Activated T-helper 9 cell treated with anti-CD3 and anti-CD28 coated beads, Interleukin-2, amount 50 U/mL, for 16 hours (primary cell): ENCODE measurements at places on chromosomes 7 and 10.

DNA sequence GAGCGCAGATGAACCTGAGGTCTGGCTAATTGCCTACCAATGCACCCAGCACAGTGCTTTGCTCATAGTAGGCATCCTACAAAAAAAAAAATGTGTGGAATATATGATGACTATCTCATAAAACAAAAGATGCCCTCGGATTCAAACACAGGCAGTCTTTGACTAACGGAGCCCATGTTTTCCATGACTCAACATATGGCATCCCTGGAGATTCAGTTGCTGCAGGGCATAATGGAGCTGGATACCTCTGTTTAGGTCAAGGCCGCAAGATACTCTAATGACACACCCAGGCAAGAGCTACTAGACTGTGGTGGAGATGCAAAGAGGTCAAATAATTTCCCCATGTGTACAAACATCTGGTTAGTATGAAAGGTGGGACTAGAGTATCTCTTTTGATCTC, 16.3 kb downstream of the CUBN start:
- DNase-seq: no peak

DNA sequence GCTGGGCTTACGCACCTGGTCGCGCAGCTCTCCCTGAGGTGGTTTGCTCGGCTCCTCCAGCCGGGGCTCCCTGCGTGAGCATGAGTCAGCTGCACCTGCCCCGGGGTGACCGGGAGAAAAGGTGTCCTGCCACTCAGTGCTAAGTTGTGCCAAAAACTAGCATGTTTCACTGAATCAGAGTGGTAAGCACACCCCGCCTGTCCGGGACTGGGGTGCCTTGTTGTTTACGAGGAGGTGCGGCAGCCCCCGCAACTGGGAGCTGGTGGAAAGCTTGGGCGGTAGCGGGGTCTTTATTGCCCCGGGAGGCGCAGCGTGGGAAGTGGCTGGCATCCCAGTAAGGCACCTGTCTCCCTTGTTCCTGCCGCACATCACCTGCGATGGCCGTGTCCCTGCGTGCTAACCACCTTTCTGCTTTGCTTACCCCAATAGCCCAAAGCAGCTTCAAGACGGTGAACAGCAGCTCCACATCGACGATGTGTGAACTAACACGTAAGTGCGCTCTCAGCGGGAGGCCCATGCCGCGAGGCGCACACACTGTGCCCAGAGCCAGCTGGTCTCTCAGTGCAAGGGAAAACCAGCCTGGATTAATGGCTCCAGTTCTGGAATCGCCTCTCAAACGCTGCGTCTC, 506.6 kb upstream of the FOXK1 start:
- DNase-seq: no peak

DNA sequence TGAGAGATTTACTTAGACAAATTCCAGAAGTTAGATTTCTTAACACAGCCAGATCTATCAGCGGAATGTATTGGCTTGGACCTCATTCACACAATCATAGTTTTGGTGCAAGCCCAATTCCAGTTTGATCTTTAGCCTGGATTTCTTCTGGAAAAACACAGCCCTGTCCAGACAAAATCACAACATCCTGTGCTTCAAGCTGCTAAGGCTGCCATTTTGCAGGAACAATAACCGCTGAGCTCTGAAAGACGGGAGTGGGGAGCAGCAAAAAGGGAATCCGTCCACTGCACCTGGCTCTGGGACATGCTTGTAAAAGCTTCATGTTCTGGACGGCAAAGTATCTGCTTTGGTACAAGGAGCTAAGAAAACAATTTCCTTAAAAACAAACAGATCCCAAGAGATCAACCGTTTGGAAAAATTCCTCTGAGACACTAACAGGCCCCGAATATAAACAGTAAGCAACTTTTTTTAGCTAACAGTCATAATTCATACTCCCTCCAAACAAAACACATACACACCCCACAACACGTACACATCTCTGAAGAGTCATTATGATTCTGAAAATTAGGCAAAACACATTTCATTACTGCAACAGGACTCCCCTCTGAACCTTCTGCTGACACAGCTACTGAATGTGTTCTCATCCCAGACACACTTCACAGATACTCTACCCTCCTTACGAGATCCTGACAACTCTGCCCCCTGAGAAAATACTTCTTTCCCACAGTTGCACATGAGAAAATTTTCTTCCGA, 32.4 kb downstream of the ITIH5 start:
- DNase-seq: no peak

DNA sequence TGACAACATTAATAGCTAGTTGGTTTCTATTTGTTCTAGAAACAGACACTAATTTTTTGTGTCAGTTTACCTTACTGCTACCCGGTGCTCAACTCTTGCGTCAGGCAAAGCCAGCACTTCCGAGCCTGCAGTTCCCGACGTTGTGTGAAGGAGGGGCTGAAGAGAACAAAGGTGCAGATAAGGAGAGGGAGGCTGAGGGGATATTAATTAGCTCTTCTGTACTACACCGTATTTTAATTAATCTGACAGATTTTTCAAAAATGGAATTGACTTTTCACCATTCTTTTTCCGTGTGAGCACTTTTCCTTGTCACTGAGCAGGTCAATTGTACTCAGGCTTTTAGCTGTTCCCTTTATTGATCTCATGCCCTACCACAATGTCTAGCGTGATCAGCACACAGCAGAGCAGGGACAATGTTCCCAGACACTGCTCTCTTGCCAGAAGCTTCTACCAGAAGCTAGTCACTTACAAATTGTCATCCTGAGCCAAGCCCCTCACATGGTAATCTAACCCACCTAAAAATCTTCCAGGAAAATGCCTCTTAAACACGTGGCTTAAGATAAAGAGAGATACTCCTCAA, 650.5 kb upstream of the MKI67 start:
- DNase-seq: no peak

DNA sequence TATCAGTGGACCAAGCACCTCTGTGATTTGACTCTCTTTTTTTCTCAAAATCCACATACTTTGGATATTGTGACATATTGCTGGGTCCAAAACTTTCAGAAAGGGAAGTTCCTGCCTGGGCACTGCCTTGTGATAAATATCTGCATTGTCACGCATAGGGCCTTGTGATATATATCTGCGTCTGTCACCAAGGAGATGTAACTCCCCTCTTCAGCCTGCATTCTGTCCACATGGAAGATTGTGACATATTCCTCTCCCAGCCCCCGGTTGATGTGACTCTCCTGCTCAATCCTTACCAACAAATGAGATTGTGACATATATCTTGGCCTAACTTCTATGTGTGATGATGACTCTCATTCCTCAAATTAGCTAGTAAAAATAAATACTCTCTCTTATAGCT, 25.4 kb upstream of the ZNF107 start:
- no peak for DNase-seq

DNA sequence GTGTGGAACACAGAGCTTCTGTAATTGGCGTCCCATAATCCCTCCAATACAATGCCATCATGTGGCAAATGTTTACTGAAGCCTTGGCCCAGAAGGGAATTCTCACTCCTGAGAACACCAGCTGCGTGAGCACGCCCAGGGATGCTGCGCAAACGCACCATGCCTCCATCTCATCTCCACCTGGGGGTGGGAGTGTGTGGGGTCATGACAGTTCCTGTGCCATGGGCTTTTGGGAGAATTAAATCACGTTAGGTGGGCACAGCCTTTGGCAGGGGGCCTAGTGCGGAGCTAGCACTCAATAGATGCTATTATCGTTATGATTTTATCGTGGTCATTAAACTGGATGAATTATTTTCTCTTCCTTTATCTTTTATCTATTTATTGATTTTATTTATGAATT, 15.8 kb downstream of the WDFY4 start:
- no peak for DNase-seq

DNA sequence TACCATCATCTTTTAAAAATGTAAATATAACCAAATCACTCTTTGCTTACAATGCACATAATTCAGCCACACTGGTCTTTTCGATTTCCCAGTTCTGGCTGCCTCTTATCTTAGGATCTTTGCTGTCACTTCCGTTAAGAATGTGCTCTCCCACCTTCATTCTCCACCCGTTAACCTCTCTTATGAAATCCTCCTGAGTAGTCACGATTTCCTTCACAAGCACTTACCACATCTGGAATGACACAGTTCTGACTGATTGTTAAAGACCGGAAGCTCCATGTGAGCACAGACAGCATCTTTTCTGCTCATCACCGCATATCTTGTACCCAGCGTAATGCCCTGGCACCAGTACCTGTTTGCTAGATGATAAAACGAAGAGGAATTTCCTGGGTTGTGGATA, 84.3 kb downstream of the CUL2 start:
- no peak for DNase-seq

DNA sequence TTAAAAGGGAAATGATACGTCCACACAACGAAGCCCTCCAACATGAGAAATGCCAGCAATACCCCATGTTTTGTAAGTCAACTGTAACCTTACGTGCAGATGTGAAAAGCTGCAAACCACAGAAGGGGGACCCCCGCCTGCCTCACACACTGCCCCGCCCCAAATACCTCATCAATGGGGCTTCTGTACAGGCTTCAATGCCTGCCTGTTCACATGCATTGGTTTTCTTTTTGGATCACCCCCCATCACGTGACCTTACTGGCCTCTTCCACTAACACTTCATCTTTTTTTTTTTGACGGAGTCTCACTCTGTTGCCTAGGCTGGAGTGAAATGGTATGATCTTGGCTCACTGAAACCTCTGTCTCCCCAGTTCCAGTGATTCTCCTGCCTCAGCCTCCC, 224.0 kb downstream of the TNS3 start:
- no peak for DNase-seq

- no peak for DNase-seq
Measured at GRCh38 chr7:2099048-2099957, 133.4 kb downstream of the MAD1L1 start.

GRCh38 chr7:6157685-6158423, 114.6 kb downstream of the CYTH3 start:
- DNase-seq: no peak

- DNase-seq: no peak
Measured at GRCh38 chr7:55160539-55160938, 141.7 kb downstream of the EGFR start.

GRCh38 chr7:81159402-81159801, 240.6 kb upstream of the SEMA3C start:
- no peak for DNase-seq

- DNase-seq: no peak
Measured at GRCh38 chr10:71372882-71373495, 23.7 kb upstream of the CDH23 start.

DNA sequence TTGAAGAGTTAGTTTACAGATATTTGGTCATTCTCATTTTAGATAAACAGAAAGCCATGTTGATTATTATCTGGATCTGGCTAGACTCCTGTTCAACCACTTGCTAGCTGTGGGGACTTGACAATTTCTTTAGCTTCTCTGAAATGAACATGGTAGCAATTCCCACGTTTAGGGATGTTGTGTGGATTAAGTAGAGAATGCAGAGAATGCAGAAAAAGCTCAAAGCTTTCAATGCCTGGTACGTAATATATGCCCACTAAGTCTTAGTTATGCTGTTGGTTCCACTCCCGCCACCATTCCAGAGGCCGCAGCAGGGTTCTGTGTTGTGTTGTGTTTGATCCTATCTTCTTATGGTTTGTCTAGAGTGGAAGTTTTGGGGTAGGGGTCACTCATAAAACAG, 39.2 kb upstream of the RPA3 start:
- DNase-seq: no peak

- DNase-seq: no peak
Measured at GRCh38 chr7:44167920-44168319, 21.3 kb downstream of the GCK start.

GRCh38 chr7:81624021-81624592, 145.7 kb downstream of the HGF start:
- no peak for DNase-seq

DNA sequence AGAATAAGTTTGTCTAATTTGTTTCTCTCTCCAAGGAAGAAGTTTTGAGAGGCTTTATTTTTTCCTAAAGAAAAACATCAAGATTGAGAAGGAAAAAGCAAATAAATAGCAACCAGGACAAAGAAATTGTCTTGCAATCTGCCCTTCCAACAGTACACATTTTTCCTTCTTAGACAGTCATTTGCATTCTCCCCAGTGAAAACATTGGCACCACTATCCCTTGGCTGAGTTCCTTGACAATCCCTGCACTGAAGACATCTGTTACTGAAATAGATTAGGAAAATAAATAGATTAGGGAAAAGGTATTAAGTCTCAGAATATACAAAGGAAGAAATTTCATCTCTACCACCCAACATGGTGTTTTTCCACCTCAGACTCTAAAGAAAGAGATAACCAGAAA, 12.2 kb upstream of the TMEM243 start:
- DNase-seq: no peak

- no peak for DNase-seq
Measured at GRCh38 chr10:30630571-30630970, 1.0 kb upstream of the LYZL2 start.

GRCh38 chr10:132056663-132057062, 9.1 kb upstream of the JAKMIP3 start:
- no peak for DNase-seq

DNA sequence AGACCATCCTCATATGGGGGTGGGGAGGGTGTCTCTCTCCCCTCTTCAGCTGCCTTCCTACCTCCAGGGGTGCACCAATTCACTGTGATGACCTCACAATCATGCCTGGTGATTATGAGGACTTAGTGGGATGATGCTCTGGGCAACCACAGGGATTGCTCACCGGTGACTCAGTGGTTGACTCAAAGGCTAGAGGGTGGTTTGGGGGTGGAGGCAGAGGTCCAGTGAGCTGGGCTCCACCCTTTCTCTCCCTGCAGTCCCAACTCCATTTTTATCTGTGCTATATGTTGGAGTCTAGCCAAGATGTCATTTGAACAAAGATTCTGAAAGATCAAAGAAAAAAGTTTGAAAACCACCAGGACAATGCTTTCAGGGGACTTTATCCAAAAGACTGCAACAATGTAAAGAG, 286.9 kb downstream of the KCNMA1 start:
- DNase-seq: no peak

DNA sequence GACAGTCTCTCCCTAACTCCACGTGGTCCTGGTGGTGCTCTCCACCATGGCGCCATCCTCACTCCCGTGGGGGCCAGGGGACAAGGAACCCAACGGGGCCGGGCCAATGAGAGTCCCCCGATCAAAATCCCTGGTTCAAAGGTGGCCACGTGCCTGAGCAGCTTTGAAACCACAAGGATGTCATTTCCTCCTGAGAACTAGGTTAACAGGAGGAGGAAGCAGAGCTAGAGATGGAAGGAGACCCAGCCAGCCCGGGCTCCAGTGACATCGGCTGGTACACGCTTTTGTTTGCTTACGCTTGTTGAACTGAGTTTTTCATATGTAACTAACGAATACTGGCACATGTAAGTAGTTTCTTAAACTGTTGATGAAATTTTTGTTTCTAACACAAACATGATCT, 61.7 kb downstream of the PRPF18 start:
- no peak for DNase-seq

DNA sequence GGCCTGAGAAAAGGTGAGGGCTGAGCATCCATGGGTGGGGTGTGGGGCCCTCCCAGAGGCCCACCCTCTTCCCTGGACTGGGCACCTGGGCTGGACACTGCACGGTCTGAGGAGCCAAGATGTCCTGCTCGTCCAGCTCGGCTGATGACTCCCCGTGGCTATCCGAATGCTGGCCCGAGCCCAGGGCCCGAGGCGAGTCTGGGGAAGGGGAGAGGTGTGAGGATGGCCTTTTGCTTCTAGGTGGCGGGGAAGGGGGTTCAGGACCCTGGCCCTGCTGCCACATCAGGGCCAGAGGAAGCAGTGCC, 7.1 kb downstream of the NACAD start:
- DNase-seq: no peak
